ENCODE measurements at places on chromosomes 12 and 14.
A peak's percentile ranks its signal among the peaks of the same experiment; 100 is the strongest.

DNA sequence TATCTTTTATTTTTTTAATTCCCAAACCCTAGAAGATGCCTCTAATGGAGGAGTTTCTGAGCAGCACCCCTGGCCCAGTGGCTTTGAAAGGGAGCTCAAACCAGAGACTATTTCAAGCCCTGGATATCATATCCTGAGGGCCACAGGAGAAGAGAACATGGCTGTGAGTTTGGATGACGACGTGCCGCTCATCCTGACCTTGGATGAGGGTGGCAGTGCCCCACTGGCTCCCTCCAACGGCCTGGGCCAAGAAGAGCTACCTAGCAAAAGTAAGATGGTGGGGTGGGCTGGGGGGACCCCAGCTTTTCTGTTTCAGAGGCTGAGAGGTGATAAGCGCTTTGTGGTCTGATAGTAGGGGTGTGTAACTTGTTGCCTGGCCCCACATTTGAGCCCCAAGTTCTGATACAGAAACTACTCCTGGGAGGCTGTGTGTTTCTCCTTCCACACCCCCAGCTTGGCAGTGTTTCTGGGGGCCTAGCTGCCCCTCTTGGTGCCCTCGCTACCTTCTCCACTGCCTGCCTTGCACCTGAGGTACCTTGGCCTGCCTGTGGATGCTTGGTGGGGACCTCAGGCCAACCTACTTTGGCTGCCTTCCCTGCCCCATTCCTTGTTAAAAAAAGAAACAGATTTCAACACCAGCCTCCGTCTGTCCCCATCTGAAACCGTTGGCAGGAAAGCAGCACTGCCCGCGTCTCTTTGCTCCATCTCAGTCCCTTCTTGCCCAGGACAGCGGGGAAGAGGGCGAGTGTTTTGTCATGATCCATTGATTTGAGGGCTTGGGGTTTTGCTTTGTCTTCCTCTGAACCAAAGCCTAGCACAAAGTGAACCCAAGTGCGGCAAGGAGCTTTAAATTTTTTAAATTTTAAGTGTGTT, 5.7 kb downstream of the TPCN1 start:
- peaks cover 100% of the 10 kb centered on the region for H3K4me1 ChIP-seq
- peak; percentile 65 for DNase-seq
- peak overlapping the region; percentile 10 for H3K4me3 ChIP-seq
- peak overlapping the region; percentile 99 for H3K27ac ChIP-seq
- H3K36me3 ChIP-seq: peaks cover 56% of the 10 kb centered on the region

DNA sequence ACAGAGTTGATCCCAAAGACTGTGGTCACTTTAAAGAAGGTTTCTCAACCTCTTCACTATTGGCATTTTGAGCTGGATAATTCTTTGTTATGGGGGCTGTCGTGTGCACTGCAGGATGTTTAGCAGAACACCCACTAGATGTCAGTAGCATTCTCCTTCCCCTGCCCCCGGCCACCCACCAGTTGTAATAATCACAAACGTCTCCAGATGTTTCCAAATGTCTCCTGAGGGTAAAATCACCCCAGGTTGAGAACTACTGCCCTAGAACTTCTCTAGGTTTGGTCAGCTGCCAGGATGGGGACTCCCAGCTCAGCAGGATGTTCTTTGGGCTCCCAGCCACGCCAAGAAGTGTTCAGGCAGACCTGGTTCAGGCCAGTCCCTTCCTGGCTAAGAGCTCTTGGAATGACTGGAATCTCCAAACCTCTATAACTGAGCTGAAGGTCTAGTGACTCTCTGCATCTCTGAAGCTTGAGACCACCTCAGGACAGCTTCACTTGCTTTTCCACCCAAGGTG, 12.5 kb upstream of the AJUBA start:
- H3K36me3 ChIP-seq: peaks cover 3% of the 10 kb centered on the region
- H3K4me3 ChIP-seq: no peak overlapping the region
- no peaks in the 10 kb centered on the region for H3K27me3 ChIP-seq
- H3K4me1 ChIP-seq: peaks cover 21% of the 10 kb centered on the region
- no peak for DNase-seq

- peaks cover 7% of the 10 kb centered on the region for H3K4me1 ChIP-seq
- no peak for DNase-seq
- H3K27ac ChIP-seq: no peak overlapping the region
These were observed 94.6 kb upstream of the PRICKLE1 start for GRCh38 chr12:42683933-42684801.

DNA sequence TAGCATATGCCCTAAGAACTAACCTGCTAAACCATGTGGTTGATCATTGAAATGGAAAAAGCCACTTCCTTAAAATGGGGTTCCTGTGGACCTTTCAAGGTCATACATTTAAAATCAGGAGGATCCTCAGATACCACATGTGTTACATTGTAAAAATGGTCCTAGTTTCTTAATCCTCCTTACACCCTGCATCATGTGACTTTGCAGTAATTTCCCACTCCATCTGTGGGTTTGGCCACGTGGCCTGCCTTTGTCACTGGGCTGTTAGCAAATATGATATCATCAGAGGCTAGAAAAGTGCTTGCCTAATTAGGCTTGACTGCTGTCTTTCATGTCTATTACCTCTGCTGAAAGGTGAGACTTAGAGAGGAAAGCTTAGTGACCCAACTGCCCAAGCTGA, 70.7 kb downstream of the CMKLR1 start:
- H3K4me3 ChIP-seq: no peak overlapping the region
- peaks cover 9% of the 10 kb centered on the region for H3K4me1 ChIP-seq
- no peak for DNase-seq
- no peak overlapping the region for H3K27ac ChIP-seq
- H3K36me3 ChIP-seq: no peaks in the 10 kb centered on the region

DNA sequence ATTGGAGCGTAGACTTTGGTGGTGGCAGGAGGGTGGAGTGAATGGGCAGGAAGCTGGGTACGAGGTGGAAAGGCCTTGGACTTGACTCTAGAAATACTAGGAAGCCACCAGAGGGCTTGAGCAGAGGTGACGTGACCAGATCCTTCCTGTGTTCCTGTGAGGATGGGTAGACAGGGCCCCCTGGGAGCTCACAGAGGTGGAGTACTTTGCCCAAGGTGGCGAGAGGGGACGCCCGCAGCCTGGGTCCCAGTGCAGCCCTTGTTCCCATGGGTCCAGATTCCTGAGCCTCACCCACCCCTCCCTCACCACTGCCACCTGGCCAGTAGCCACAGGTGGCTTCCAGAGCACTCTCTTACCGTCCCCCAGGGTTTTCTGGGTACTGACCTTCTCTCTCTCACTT, 89.8 kb downstream of the KIF26A start:
- H3K4me3 ChIP-seq: no peak overlapping the region
- H3K27me3 ChIP-seq: peaks cover 15% of the 10 kb centered on the region
- DNase-seq: no peak
- peaks cover 27% of the 10 kb centered on the region for H3K4me1 ChIP-seq
